Large intestine (tissue), 12 donors: ENCODE measurements at places on chromosomes 5 and 9.
A peak's percentile ranks its signal among the peaks of the same experiment; 100 is the strongest.

GRCh38 chr5:31449174-31449573, 82.7 kb downstream of the DROSHA start:
- DNase-seq, result no peak
- H3K4me1 ChIP-seq, result peaks cover 9% of the 10 kb centered on the region
- no peak overlapping the region for H3K27ac ChIP-seq
- no peak overlapping the region for H3K4me3 ChIP-seq

GRCh38 chr5:82812575-82812974, 264.6 kb downstream of the TMEM167A start:
- DNase-seq, result no peak
- H3K27me3 ChIP-seq, result no peaks in the 10 kb centered on the region
- H3K27ac ChIP-seq, result no peak overlapping the region
- H3K4me1 ChIP-seq, result no peaks in the 10 kb centered on the region
- H3K36me3 ChIP-seq, result no peaks in the 10 kb centered on the region

GRCh38 chr9:122107291-122107805, 14.2 kb upstream of the TTLL11 start:
- H3K36me3 ChIP-seq, result no peaks in the 10 kb centered on the region
- no peak overlapping the region for H3K27ac ChIP-seq
- no peak overlapping the region for H3K4me3 ChIP-seq
- no peak for DNase-seq
- H3K4me1 ChIP-seq, result no peaks in the 10 kb centered on the region

DNA sequence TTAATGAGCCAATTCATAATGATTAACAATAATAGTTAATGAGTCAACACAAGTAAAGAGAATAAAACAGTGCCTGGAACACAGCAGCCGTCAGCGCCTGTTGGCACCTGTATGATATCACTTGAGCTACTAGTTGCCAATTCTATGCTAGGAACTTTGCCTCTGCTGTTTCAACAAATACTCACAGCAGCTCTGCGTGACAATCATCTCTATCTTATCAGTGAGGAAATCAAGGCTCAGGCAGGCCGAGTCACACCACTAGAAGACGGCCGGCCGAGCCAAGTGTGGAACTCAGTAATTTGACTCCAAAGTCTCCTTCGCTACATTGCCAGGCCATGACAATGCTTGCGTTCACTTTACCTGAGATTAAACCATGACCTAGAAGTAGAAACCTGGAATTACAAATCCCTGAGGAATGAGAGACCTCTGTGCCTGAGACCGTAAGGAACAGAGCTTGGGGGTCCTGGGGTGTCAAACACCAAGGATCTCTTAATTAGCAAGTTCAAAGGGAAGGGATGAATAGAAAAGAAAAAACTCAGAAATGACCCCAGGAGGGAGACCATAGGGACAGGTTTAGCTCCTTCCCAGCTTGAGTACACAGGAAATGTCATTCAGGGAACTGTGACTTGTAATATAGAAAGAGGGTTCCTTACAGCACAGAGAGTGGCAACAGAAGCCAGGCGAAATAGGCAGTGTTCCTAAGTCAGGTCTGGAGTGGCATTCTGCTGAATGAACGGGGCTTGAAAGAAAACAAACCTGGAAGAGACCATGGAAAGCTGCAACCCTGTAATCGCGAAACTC, 109.1 kb downstream of the SUSD1 start:
- no peak overlapping the region for H3K4me3 ChIP-seq
- H3K27me3 ChIP-seq, result no peaks in the 10 kb centered on the region
- H3K4me1 ChIP-seq, result peaks cover 59% of the 10 kb centered on the region

- no peak overlapping the region for H3K4me3 ChIP-seq
- H3K27me3 ChIP-seq, result no peaks in the 10 kb centered on the region
- peaks cover 20% of the 10 kb centered on the region for H3K4me1 ChIP-seq
- H3K36me3 ChIP-seq, result no peaks in the 10 kb centered on the region
- peak; percentile 91 for DNase-seq
Observed at GRCh38 chr5:151592855-151593408, 1.8 kb upstream of the FAT2 start.

- peaks cover 9% of the 10 kb centered on the region for H3K36me3 ChIP-seq
- no peak overlapping the region for H3K4me3 ChIP-seq
- H3K27ac ChIP-seq, result no peak overlapping the region
- no peaks in the 10 kb centered on the region for H3K27me3 ChIP-seq
- H3K4me1 ChIP-seq, result no peaks in the 10 kb centered on the region
Observed at GRCh38 chr5:123350742-123351141, 72.5 kb downstream of the CEP120 start.

- H3K4me1 ChIP-seq, result no peaks in the 10 kb centered on the region
- no peaks in the 10 kb centered on the region for H3K27me3 ChIP-seq
- DNase-seq, result peak; percentile 10
- no peak overlapping the region for H3K27ac ChIP-seq
- no peaks in the 10 kb centered on the region for H3K36me3 ChIP-seq
- no peak overlapping the region for H3K4me3 ChIP-seq
Observed at GRCh38 chr5:129718471-129719090, 29.3 kb upstream of the MINAR2 start.

DNA sequence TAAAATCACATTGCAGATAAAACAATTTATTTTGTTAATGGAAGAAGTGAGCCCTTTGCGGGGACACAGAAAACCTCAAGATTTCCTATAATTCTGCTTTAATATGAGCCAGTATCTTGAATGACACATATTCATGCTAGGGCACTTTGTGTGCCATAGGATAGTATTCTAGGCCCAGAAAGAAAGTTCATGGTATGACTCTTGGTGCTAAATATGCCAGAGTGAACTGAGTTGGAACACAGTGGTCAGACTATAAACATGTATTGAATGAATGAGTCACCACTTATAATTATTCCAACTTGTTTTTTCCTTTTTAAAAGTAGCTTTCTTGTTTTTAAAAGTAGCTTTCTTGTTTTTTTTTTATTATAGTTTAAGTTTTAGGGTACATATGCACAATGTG, 46.0 kb downstream of the ADAMTS19 start:
- H3K4me1 ChIP-seq, result no peaks in the 10 kb centered on the region
- no peaks in the 10 kb centered on the region for H3K27me3 ChIP-seq
- no peak overlapping the region for H3K4me3 ChIP-seq
- no peak for DNase-seq
- no peaks in the 10 kb centered on the region for H3K36me3 ChIP-seq
- no peak overlapping the region for H3K27ac ChIP-seq

- no peaks in the 10 kb centered on the region for H3K36me3 ChIP-seq
- no peak overlapping the region for H3K27ac ChIP-seq
- no peak overlapping the region for H3K4me3 ChIP-seq
- no peaks in the 10 kb centered on the region for H3K4me1 ChIP-seq
Observed at GRCh38 chr9:2928411-2928810, 84.5 kb upstream of the PUM3 start.

DNA sequence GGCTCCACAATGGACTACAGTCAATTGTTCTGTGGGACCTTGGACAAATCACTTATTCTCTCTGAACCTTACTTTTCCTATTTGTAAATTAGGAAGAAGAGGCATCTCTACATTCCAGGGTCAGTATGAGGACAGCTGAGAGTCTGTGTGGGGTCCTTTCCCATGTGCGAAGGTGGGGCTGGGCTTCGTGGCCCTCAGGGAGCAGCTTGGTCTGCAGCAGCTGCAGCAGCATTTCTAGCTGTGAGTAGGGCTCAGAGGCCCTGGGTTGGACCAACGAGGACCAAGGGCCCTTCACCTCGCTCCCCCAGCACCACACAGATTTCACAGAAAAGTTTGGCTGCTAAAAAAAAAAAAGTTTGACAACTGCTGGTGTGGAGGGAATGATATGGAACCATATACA, 9.4 kb upstream of the DDX41 start:
- H3K4me1 ChIP-seq, result no peaks in the 10 kb centered on the region
- H3K4me3 ChIP-seq, result no peak overlapping the region

DNA sequence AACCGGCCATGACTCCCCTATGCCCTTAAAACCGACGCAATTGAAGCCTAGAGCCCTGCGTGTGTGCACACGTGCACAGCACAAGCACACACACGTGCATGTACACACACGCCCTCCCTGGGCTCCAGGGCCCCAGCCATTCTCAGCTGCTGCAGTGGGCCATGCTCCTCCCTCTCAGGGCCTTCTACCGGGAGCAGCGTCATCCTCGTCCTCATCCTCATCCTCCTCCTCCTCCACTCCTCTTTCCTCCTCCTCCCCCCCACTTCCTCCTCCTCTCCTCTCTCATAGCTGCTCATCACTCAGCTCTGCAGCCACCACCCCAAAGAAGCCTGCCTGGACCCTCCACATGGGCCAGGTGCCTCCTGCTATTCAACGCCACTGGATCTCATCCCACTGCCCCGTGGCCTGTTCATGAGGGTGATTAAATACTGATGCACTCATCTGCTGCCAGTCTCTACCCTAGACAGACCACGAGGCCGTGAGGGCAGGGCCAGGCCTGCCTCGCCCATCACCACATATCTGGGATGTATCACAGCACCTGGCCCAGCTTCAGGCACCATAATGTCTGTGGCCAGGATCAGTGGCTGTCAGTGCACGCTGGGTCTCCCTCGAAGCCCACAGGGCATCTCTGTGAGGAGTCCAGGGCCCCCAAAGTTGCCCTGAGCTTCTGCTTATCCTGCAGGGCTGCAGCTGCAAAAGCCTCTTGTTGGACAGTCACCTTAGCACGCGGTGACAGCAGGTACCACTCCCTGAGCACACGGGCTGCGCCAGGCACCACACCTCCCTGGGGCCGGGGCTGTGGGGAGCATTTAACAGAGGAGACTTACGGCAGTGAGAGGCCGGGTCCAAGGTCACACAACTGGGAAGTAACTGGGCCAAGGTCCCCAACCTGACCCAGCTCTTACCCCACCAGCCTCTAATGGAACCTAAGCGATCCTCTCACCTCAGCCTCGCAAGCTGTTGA, 9.8 kb downstream of the FAM78A start:
- H3K4me3 ChIP-seq, result no peak overlapping the region
- no peak for DNase-seq
- peaks cover 3% of the 10 kb centered on the region for H3K4me1 ChIP-seq
- H3K27me3 ChIP-seq, result no peaks in the 10 kb centered on the region

GRCh38 chr5:18526792-18527405, 892.6 kb downstream of the TAF11L14 start:
- H3K27ac ChIP-seq, result no peak overlapping the region
- no peaks in the 10 kb centered on the region for H3K27me3 ChIP-seq
- H3K36me3 ChIP-seq, result no peaks in the 10 kb centered on the region
- DNase-seq, result no peak

DNA sequence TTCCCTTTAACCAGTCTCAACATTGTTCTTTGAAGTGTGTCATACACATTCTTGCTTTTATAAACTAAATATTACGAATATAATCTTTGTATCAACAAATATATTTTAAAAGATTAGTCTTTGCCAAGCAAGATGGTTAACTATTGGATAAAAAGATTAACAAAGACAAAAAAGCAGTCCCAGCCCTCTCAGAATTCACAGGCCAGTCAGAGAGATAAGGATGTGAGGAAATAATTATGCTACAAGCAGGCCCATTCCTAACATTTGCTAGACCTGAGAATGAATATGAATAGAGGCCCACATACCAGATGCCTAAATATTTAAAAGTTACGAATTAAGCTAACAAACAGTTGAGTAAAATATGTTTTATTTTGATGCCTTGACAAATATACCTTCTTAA, 457.7 kb downstream of the CETN3 start:
- H3K4me1 ChIP-seq, result no peaks in the 10 kb centered on the region
- peaks cover 3% of the 10 kb centered on the region for H3K27me3 ChIP-seq
- no peak for DNase-seq
- H3K27ac ChIP-seq, result no peak overlapping the region
- no peaks in the 10 kb centered on the region for H3K36me3 ChIP-seq

GRCh38 chr9:5586391-5586802, 42.5 kb upstream of the RIC1 start:
- H3K4me1 ChIP-seq, result no peaks in the 10 kb centered on the region
- no peaks in the 10 kb centered on the region for H3K36me3 ChIP-seq
- no peaks in the 10 kb centered on the region for H3K27me3 ChIP-seq
- H3K27ac ChIP-seq, result no peak overlapping the region

DNA sequence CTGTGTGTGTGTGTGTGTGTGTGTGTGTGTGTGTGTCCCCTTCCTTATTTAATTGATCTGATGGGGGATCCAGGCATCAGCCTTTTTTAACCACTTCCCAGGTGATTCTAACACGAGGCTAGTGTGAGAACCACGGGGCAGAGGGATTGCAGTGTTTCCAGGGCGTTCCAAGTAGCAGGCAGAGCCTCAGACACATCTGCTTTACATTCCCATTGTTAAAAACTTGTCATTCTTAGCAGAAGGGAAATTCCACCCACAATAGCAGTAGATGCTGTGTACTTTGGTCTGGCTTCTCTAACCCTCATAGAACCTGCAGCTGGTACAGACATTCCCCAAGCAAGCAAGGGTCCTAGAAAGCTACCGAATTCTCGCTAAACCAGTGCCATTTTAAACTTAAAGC, 81.9 kb upstream of the SLC30A5 start:
- H3K36me3 ChIP-seq, result no peaks in the 10 kb centered on the region
- DNase-seq, result no peak
- H3K27me3 ChIP-seq, result no peaks in the 10 kb centered on the region
- H3K4me3 ChIP-seq, result no peak overlapping the region
- H3K27ac ChIP-seq, result no peak overlapping the region
- no peaks in the 10 kb centered on the region for H3K4me1 ChIP-seq

DNA sequence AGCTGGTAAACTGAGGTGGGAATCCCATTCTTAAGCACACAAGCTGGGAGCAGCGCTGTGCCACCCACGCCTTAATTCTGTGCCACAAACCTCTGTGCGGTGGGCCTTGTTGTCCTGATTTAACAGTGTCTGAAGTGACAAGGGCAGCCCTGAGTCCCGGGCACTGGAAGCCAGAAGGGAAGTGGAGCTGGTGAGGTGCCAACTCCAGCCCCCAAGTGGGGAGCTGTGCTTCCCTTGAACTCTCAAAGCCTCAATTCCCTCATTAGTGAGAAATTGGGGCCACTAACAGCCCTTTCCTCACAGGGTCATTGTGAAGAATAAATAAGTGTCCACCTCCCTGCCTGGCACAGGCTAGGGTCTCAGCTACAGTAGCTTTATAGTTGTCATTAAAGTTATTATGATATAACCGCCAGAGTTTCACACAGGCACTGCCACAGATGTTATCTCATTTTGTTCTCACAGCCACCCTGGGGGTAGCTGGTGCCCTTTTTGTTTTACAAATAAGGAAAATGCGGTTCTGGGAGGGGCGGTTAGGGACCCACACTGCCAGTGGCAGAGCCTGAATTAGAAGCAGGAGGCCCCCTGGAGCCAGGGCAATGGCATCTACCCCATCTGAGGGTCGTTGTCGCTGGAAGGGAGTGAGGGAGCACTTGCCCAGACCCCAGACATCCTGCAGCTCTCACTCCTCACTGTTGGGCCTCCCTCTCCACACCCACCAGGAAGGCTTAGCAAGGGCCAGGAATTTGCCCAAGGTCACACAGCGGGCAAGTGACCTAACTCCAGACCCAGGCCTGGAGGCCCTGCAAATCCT, 2.1 kb upstream of the TLX3 start:
- H3K36me3 ChIP-seq, result no peaks in the 10 kb centered on the region
- H3K4me1 ChIP-seq, result peaks cover 7% of the 10 kb centered on the region
- DNase-seq, result no peak
